Activated CD4-positive, alpha-beta T cell treated with anti-CD3 and anti-CD28 coated beads for 24 hours (primary cell): ENCODE measurements at places on chromosomes 11 and 22.

DNA sequence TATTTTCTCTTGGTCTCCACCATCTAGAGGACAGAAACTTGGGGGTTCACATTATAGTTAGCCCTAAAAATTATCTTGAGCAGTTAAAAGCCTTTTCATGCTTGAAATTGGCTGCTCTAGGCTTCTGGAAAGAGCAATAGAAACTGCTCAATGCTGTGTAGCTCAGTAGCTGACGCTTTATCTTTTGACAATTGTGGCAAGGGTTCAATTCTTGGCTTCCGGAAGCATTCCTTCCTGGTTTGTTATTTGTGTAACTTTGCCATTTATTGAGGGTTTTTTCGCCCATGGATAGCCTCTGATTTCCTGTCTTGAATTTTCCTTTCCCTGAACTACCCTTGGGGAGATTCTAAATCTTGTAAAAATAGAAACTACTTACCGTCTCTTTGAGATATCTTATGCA lies 10.3 kb upstream of the OR56A1 start:
- DNase-seq = no peak

DNA sequence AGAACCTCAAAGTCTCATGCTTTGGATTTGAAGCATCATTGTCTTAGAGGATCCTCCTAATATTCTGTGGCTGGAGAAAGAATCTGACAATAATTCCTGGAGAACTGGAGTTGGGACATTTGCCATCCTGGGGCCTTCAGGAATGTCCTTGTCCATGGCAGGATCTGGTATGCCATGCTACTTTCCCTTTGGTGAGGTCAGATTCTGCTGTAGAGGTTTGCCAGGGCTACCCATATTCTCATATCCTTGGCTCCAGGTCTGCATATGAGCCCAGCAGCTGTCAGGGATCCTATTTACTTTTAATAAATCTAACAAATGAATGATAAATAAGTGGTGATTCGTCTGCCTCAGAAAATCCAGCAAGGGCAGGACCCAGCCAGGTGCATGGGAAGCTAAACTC lies 35.0 kb downstream of the ARL14EP start:
- DNase-seq = no peak

DNA sequence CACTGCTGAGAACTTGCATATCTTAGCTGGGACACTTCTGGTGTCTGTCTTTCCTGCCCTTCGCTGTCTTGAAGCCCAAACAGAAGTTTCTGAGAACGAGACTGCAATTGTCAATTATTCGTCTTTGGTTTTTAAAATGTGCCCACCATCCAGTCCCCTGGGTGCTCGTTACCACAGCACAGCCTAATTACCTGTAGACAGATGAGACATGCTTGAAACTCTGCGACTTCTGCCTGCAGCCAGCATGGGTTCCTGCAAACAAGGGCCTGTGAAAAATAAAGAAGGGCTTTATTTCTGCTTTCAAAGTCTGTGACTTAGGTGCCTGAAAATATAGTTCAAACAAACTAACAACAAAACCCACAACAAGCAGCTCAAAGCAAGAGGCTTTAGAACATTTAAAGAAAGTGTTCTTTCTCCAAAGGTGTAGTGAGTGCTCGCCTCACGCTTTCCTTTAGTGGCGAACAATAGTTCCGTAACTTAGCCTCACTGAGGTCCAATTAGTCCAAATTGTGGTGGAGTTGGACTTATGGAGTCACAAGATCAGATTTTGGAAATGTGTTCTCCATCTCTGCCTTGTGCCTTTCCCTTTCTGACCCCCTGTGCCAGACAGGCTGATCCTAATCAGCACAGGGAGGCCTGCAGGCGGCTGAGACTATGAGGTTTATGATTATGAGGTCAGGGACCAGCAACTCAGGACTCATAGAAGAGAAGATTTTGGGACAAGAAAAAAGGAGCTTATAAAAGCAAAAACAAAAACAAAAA lies 20.4 kb upstream of the GRAMD1B start:
- DNase-seq = no peak

DNA sequence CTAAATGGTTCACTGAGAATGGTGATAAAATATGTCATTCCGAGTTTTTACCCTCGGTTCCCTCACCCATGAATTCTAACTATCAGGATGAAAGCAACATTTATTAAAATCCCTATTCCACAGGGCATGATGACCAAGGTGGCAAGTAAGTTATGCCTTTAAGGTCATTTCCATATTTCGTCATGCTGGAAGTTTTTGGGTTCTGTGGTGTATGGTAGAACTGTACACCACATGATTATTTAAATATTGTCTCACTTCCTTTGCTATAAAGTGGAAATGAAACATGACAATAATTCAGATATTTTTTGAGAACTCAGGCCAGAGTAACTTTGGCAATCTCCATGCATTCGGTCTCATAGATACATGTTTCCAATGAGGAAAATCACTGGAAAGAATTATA lies 68.5 kb upstream of the CARD18 start:
- DNase-seq = no peak

DNA sequence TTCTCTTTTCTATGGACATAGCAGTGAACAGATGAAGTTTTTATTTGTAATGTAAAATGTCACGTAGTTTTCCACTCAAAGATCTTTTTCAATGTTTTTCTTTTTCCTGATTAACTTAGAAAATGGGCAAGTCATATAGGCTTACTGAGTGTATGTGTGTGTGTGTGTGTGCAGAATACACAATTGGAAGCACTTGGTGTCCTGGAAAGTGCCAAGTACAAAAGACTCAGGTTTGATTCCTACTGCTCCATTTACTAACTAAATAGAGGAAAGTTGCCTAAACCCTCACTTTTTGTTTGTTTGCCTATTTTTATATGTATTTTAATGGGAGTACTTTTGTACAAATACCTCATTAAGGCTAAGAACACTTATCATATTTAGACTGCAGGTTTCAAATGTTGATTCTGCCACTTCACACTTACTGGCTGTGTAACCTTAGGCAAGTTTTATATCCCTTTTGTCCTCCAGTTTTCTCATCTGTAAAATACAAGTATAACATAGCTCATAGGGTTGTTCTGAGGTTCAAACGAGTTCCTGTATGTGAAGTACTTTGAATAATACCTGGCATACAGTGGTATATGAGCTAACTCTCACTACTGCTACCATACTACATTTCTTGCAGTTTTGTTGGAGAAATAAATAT lies 90.1 kb downstream of the TYR start:
- DNase-seq = no peak

GRCh38 chr22:40519284-40519947 lies 117.1 kb downstream of the MRTFA start:
- no peak for DNase-seq

- DNase-seq = no peak
Measured at GRCh38 chr22:41110968-41111367, 18.6 kb downstream of the EP300 start.

DNA sequence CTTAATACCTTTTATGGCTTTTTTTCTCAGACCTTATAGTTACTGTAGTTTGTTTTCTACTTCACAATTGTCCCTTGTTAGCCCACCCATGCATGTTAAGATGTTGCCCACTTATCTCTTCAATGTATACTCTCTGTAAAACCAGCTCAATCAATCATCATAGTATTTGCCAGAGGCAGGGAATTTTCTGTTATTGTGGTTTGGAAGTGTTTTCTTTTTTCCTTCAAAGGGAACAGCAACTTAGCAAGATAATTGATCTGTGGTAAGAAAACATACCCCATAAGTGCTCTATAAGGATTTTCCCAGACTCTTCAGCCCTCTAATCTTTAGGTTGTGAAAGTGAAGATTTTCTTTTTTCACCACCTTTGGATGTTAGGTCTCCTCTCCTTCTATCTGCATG lies 76.7 kb upstream of the SYT9 start:
- no peak for DNase-seq

- DNase-seq = no peak
Measured at GRCh38 chr11:77672264-77672663, 34.7 kb upstream of the CLNS1A start.

DNA sequence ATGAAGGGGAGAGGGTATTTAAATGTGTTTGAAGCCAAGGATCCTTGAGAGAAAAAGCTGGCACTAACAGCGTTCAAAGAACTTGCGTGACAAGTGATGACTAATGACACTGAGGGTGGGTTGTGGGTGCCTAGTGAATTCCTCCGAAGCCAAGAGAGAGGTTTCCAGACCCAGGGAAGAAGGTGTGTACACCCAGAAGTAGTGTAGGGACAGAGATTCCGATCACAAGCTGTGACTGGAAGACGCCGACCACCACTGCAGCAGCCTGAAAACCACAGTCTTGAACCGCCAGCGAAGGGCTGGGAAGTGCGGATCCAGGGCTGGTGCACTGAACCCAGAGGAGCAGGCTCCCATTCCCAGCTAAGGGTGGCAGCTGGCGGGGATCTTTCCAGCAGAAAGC lies 9.5 kb downstream of the PPARA start:
- DNase-seq = no peak

DNA sequence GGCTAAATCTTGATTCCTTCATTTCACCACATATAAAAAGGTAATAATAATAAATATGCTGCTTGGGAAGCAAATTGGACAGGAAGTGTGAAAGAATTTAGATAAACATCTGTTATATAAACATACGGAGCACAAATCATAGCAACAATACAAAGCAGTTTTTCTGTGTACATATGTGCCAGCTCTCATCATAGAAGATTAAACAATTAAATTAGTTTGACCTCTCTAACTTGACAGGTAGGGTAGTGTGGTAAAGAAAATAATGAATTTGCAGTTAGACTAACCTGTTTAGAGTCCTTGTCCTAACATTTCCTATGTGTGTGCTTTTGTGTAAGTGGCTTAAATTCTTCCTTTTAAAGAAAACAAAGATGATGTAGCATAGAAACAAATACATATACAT lies 995.7 kb upstream of the TENM4 start:
- DNase-seq = no peak

DNA sequence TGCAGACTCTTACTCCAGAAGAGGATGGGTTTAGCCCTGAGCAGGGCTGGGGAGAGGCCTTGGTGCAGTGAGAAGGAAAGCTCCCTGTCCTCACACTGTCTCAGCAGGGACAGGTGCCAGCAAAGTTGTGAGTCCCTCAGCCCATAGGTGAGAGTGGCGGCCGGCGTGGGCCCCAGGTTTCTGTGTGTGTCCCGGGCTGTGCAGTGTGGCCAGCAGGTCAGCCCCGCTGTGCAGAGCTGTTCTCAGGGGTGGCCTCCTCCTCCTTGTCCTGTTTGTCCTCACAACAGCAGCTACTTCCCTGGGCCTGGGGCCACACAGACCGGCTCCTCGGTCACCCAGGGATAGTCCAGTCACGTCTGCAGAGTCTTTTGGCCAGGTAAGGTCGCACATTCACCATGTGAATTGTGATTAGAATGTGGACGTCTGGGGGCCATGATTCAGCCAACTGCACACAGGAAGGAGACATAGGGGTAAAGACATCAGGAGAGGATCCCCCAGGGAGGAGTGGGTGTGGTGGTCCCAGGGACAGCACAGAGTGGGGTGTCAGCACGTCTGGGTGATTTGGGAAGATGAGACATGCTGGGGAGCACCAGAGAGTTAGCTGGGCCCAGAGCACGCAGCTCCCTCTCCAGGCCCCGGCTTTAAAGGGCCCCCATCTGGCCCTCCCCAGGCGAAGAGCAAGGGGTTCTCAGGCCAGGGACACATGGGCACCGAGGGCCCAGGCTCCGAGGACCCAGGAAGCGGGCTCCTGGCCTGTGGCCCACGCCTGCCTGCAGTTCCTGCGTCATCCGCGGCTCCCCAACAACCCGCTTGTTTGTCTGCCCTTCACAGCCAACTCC lies 81.6 kb downstream of the MYEOV start:
- no peak for DNase-seq

GRCh38 chr11:112113539-112114457 lies 27.1 kb downstream of the SDHD start:
- no peak for DNase-seq

- no peak for DNase-seq
Measured at GRCh38 chr11:130118165-130118564, 41.4 kb upstream of the ST14 start.

DNA sequence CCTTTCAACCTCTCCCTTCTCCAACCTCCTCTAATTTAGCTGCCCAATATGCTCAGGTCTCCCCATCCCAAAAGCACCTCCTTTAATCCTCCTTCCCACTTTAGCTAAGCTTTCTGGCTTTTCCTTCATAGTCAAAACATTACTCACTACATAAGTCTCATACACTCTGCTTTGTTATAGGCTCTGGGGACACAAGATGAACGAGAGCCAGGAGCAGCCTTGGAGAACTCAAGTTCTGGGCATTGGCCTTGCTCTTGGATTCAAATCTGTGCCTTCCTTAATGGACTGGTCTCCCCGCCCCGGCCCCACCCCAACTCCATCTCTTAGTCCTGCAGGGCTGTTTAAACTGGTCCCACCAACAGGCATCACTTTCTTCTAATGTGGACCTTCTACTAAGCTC lies 11.4 kb upstream of the HPX start:
- no peak for DNase-seq

GRCh38 chr11:110185121-110185591 lies 92.0 kb downstream of the ZC3H12C start:
- DNase-seq = no peak

GRCh38 chr11:130077671-130078070 lies 8.0 kb downstream of the APLP2 start:
- DNase-seq = no peak

DNA sequence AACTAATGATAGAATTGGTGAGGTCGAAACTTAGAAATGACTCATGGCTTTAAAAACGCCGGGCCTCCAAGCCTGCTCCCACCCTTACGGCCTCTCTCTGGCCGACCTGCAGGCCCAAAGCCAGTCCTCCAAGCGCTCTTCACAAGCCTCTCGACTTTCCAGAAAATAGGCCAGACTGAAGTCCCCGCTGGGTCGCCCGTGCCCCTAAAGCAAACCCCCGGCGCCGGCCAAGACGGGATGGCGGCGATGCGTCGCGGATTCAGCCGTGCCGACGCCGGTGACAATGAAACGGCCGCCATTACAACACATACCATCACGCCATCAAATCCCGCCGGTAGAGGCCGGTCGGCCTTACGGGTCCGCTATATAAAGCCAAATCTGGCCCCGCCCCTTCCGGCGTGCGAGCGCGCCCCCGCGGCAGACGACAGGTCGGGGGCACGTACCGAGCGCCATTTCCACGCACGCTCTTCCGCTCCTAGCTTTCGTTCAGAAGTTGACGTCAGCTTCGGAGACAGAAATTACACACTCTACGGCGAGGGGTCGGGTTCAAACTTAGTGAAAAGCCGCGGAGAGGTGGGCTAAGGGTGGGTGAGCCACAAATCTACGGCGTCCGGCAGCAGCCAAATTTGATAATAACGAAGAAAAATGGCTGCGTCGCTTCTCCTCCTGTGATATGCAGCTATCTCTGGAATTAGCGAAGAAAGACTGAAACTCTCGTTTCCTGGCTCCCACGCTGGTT lies at the start of gene RPL3:
TSS of gene RPL3 (minus strand) at position 340 of the 739 bp plus-strand sequence. CDS start at position 314, 26 bp downstream.
- DNase-seq = peak; percentile 97

- DNase-seq = no peak
Measured at GRCh38 chr22:23698673-23699235, 7.9 kb downstream of the RGL4 start.

GRCh38 chr11:95892892-95893570 lies 30.9 kb downstream of the MTMR2 start:
- no peak for DNase-seq

DNA sequence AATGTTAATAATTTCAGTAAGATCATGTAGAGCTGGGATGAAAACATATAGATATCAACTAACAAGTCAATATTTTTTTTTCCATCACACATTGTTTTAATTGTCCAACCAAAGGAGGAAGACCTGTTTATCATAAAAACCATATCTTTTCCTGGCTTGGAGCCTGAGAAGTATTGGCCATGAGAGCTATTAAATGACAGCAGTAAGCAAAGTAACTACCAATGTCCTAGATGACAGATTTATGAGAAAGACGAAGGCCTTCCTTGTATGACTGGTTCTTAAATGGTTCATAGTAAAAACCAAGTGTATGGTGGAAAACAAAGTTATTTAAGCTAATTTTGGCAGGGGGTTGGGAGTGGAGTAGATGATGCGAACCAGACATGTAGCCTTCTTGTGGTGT lies 1147.1 kb upstream of the TENM4 start:
- DNase-seq = no peak

GRCh38 chr11:8501836-8502235 lies 92.2 kb downstream of the STK33 start:
- DNase-seq = no peak
